Skin of body (tissue), 3 donors: ENCODE measurements at places on chromosomes 2 and 18. TPM values are rescaled to one million over a fixed set of nuclear protein-coding genes. Genes with fewer than 3 reads are reported as not detected.

GRCh38 chr2:173249661-173250641, 104.7 kb upstream of the CDCA7 start:
- DNase-seq: no peak

GRCh38 chr18:10851824-10852319, 297.5 kb downstream of the PIEZO2 start:
- DNase-seq: peak; percentile 83

The C2orf81 gene
- total RNA-seq: 0.30 TPM

DNA sequence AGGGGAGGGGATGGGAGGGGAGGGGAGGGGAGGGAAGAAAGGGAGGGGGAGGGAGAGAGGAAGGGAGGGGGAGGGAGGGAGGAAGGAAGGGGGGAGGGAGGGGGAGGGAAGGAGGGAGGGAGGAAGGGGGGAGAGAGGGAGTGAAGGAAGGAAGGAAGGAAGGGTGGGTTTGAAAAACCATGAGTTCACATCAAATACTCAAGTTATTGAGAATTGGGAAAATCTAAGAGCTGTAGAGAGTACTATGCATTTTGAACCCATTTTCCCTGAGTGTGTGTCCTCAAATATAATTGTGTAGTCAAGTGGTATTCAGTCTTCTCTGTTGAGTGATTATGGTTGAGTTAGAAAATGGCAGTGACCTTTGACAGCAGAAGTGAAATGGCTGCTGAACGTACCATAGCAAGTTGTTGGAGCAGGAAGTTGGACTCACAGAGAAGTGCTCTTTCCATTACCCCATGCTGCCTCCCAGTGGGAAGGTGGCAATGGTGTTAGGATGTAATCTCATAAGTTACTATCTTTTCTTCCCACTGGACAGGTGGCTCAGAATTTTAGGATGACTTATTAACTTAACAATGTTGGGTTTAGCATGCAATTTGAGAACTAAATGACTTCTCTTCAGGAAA, 214.6 kb downstream of the SETBP1 start:
- DNase-seq: no peak

DNA sequence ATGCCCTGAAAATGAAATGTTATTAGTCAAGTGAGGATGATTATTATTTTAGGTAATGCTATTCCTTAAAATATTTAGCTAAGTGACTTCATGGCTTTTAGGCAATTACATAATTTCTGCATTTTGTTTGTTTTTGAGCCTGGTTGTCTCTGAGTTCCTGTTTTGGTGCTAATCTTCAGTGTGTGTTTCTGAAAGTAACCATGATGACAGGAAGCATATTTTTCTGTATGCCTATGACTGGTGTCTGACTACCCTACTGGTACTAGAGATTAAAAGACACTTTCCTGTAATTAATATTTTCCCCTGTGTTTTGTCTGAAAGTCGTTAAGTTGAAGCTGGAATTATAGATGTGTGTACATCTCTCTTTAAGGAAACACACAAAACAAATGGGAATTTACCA, 295.0 kb upstream of the SPRED2 start:
- DNase-seq: no peak

The UGT1A8 gene
- not detected for total RNA-seq

DNA sequence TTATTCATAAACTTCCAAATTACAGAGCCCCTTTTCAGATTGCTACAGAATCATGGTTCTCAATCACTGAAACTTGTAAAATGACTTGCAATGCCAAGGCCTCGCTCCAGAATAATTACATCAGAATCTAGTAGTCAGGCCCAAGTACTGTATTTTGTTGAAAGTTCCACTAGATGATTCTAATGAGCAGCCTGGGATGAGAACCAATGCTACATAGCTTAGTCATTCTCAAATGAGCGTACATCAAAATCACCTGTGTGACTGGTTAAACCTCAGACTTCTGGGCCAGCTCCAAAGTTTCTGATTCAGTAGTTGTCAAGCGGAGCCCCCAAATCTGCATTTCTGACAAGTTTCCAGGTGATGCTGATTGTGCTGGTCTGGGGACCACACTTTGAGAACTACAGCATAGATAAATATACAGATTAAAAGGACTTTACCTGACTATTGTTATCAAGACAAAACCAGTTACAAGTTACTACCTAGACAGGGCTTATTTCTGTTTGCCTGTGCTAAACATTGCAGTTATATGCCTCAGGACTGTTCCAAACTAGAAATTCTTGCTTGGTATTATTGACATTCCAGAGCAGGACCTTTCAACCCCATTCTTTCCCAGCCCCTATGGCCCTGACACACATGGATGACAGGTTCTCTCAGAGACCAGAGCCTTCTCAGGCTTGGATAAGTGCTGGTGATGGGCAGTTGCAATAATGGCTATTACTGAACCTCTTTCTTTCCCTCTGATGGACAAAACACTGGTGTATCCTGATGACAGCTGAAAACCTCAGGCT, 83.1 kb downstream of the UPP2 start:
- DNase-seq: no peak

- DNase-seq: no peak
Observed at GRCh38 chr2:64383016-64383591, 70.9 kb upstream of the LGALSL start.

- DNase-seq: no peak
Observed at GRCh38 chr2:71748227-71748626, 294.9 kb downstream of the DYSF start.

The TMEM200C gene
- total RNA-seq: 0.49 TPM
